CD4-positive, alpha-beta T cell treated with Interleukin-6 for 4 hours (primary cell): ENCODE measurements at places on chromosomes 1 and 21.
A peak's percentile ranks its signal among the peaks of the same experiment; 100 is the strongest.

- DNase-seq, result no peak
Observed at GRCh38 chr1:27026621-27027574, 14.2 kb upstream of the TENT5B start.

DNA sequence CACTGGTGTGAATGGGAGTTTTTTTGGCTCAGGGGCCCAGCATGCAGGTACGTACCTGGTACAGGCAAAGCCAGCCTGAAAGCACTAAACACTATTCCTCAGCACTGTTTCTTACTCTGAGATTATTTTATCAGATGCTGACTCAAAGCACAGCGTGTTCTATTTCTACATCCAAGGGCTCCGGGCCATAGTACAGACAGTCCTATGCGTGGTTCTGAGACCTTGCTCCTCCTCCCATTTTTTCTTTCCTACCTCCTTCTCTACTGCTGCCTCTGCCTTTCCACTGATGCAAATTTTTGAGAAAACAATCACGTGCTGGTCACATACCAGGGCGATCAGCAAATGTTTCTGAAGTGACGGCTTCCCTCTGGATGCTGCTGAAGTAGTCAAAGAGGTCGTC, 36.3 kb downstream of the PDPN start:
- DNase-seq, result no peak

GRCh38 chr1:20124456-20125057, 5.2 kb upstream of the PLA2G2D start:
- DNase-seq, result no peak

DNA sequence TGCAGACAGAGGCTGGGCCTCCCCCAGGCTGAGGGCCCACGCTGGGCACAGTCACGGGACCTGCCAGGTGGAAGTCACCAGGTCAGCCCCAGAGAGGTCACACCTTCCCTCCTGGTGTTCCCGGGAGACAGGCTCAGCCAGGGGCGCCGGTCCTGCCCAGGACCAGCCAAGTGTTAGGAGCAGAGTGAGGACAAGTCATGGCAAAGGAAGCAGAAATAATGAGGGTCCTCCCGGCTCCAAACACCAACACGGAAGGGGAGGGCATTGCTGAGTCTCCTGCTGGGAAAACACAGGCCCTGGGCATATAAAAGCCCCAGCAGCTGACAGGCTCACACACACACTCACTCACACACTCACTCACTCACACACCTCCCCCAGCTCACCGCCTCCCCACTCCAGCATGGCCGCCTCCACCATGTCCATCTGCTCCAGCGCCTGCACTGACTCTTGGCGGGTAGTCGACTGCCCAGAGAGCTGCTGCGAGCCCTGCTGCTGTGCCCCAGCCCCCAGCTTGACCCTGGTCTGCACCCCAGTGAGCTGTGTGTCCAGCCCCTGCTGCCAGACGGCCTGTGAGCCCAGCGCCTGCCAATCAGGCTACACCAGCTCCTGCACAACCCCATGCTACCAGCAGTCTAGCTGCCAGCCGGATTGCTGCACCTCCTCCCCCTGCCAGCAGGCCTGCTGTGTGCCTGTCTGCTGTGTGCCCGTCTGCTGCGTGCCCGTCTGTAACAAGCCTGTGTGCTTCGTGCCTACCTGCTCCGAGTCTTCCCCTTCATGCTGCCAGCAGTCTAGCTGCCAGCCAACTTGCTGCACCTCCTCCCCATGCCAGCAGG, at the start of gene KRTAP10-10:
Gene KRTAP10-10, plus strand, starts transcription at position 339 of the 833 bp plus-strand sequence. Its CDS starts 62 bp downstream, at position 401.
- no peak for DNase-seq

GRCh38 chr1:13699936-13700520, at the start of gene PRDM2:
PRDM2 (plus strand) TSS chr1:13700188; CDS start chr1:13715606, 15,418 bp downstream.
- peak; percentile 69 for DNase-seq

- no peak for DNase-seq
Observed at GRCh38 chr1:191963286-191963685, 195.0 kb upstream of the RGS18 start.

GRCh38 chr1:48693674-48694320, 82.9 kb downstream of the BEND5 start:
- DNase-seq, result no peak

DNA sequence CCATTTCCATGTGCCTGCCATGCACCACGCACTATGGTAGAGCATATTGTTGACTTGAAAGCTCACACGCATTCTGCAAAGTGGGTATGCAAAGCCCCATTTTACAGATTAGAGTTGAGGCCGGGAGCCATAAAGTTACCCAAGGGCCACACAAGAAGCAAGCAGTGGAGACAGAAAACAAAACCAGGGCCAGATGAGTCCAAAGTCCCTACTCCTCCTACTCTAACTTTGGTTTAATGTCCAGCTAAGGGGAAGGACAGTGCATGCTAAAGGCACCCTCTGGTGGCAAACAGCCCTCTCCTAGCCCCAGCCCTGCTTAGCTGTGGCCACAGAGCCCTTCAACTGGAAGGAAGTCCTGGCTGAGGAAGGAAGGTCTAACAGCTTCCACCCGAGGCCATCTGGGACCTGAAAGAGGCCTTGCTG, 74.9 kb downstream of the SLC66A1 start:
- DNase-seq, result no peak

- DNase-seq, result no peak
Observed at GRCh38 chr1:195238313-195238712, 1369.9 kb downstream of the KCNT2 start.

DNA sequence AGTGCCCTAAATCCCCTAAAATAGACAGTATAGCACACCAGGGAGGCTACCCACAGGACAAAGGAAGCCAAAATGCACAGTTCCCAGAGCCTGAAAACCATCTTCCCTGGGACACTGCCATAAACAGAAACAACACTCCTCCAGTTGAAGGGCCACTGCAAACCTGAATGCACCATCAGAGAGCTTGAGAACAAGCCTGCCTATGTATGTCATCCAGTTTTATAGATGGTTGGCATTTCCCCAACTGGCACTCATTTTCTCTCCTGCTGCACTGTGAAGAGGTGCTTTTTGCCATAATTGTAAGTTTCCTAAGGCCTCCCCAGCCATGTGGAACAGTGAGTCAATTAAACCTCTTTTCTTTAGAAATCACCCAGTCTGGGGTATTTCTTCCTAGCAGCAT, 169.0 kb downstream of the AGBL4 start:
- no peak for DNase-seq

- DNase-seq, result no peak
Observed at GRCh38 chr21:26781331-26781730, 63.9 kb downstream of the ADAMTS1 start.

GRCh38 chr1:205661429-205662134, 18.7 kb downstream of the SLC45A3 start:
- DNase-seq, result no peak

GRCh38 chr1:63750721-63751120, 23.1 kb upstream of the ROR1 start:
- DNase-seq, result no peak

GRCh38 chr1:213526306-213526705, 461.5 kb upstream of the PROX1 start:
- no peak for DNase-seq

GRCh38 chr1:181149326-181150125, 61.0 kb downstream of the IER5 start:
- DNase-seq, result peak; percentile 81

DNA sequence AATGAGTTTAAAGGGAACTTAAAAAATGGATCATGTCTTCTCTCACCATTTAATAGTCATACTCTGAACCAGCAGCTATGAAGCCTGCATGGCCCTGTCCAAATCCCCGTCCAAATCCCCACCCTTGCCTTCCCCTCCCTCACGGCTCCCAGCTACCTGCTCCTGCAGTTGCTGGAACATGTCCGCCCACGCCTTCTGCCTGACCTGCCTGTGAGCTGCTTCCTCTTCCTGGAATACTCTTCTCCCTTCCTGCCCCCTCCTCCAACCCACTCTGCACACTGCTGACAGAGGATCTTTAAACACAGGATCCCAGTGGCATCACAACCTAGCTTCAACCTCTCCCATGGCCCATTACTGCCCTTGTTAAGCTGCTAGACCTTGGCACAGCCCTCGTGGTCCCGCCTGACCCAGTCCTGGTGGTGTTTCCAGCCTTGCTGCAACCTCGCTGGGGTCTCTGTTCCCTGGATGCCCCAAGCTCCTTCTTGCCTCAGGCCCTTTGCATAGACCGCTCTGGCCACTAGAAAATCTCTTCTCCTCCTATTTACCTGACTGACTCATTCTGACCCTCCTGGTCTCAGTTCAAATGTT, 118.3 kb downstream of the PTPRU start:
- DNase-seq, result no peak

DNA sequence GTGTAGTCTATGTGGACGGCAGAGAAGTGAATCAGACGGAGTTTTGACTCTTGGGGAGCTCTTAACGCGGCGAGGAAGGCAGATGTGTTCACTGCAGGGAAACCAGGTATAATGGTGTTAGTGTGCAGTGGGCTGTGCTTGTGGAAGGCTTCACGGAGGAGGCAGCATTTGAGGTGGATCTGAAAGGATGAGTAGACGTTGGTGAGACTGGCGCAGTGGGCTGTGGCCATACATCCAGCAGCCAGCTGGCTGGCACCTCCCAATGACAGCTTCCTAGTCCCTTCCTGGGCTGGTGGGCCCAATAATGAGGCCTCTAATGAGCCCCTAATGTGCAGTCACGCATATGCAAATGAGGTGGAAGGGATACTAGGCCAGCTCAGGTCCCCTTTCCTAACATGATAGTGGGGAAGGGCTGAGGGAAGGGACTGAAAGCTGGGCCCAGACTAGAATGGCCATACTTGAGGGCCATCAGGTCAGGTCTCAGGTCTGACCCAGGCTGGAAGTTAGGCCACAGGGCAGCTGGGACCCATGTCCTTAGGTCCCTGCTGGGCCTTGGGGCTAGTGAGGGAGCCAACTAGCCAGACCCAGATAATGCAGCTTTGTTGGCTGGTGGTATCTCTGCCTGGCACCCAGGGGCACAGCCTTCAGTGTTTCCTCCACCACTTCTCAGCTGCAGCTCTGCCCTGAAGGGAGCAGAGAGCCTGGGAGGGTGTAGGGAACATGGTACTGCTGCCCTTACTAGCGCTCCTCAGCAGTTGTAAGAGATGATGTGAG, 3.8 kb downstream of the MAP7D1 start:
- peak; percentile 28 for DNase-seq

GRCh38 chr1:2206813-2207487, 12.4 kb upstream of the FAAP20 start:
- no peak for DNase-seq

DNA sequence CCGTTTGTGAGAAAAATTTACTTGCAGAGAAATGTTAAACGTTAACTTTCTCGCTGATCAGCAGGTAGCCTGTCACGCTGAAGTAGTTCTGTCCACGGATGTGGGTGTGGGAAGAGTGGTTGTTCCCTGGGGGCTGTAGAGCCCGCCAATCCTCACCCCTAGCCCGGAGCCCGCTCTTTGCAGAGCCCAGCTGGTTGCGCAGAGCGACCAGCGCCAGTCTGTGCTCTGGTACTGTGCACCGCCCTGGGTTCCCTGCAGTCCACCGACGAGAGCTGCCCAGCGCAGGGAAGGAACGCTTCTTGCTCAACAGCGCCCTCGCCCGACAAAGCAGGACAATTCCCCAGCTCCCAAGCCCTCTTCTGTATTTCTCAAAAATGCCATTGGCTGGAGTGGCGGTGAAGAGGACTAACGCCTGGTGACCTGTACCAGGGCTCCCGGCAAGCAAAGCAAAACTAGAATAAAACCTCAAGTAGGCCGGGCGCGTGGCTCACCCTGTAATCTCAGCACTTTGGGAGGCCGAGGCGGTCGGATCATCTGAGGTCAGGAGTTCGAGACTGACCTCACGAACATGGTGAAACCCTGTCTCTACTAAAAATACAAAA, 3.3 kb downstream of the RIPPLY3 start:
- peak; percentile 83 for DNase-seq

GRCh38 chr1:47924270-47925048, 72.7 kb downstream of the TRABD2B start:
- no peak for DNase-seq

GRCh38 chr21:22762463-22762862, 1764.3 kb downstream of the NCAM2 start:
- no peak for DNase-seq

GRCh38 chr1:231065510-231066241, 25.6 kb upstream of the FAM89A start:
- DNase-seq, result no peak

- no peak for DNase-seq
Observed at GRCh38 chr1:113938192-113938591, 9.1 kb downstream of the HIPK1 start.

GRCh38 chr1:223207293-223208066, 64.4 kb upstream of the TLR5 start:
- no peak for DNase-seq

GRCh38 chr1:5473268-5473667, 519.0 kb downstream of the NPHP4 start:
- DNase-seq, result no peak

- DNase-seq, result no peak
Observed at GRCh38 chr21:34936883-34937563, 112.1 kb downstream of the RUNX1 start.

- no peak for DNase-seq
Observed at GRCh38 chr1:196387766-196388165, 220.5 kb downstream of the KCNT2 start.

DNA sequence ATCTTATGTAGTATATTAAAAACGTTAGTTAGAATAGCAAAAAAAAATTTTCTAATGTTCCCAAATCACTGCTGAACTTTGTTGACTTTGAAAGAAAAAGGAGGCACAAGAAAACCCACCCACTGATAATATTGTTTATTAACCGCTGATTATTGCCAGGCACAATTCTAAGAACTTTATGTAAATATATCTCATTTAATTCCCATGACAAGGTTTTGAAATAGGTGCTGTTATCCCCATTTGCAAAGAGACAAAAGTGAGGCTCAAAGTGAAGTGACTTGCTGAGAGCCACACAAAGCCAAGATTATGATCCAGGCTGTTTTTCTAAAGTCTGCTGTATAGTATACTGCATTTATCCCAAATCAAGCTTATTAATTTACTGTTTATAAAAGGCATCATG, 56.4 kb downstream of the SASS6 start:
- no peak for DNase-seq
